ENCODE measurements at places on chromosomes 5 and 9.

DNA sequence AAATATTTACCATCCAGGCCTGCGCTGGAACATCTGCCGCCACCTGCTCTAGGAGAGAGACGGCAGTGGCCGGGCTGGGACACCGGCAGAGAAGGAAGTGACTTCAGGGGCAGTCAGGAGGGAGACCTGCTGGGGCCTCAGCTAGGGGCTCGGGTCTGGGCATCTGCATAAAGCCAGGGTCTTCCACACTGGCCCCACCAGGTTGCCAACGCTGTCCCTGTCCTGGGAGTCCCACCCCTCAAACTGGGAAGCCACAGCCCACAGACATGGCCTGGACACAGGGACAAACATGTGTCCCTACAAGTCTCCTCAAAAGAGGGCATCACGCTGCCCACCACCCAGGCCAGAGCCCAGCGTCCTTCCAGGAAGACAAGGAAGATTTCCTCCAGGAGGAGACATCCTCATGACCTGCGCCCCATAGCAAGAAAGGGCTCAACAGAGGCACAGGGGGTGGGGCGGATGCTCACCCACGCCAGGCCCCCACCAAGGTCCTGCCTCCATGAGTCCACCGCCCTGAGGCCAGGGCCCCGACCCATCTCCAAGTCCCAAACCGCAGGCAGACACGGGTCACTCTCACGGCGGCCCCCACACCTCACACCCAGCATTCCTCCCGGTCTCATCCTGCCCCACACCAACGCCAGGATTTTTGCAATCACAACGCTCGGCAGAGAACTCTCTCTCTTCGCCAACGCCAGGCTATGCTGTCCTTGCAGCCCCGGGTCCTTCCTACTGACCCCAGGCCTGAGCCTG, 9.0 kb downstream of the VAV2 start:
- DNase-seq = no peak

DNA sequence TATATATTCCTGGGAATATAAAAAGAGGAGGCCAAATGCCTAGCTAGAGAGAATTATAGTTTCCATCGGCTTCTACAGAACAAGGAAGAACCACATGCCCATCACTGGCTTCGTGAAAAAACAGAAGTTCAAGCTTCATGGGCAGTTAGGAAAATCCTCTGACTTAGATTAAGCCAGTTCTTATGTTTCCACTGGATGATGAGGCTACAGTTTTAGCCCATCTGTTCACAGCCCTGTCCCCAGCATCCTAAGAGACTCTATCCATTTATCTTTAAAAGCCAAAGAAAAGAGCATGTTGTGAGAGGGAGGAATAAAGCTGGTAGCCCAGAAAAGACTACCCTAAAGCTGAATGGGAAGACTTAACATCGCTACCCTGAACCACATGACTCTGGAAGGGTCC, 285.5 kb upstream of the WWC1 start:
- DNase-seq = no peak

- no peak for DNase-seq
Measured at GRCh38 chr5:53116597-53116996, 7.0 kb upstream of the MOCS2 start.

DNA sequence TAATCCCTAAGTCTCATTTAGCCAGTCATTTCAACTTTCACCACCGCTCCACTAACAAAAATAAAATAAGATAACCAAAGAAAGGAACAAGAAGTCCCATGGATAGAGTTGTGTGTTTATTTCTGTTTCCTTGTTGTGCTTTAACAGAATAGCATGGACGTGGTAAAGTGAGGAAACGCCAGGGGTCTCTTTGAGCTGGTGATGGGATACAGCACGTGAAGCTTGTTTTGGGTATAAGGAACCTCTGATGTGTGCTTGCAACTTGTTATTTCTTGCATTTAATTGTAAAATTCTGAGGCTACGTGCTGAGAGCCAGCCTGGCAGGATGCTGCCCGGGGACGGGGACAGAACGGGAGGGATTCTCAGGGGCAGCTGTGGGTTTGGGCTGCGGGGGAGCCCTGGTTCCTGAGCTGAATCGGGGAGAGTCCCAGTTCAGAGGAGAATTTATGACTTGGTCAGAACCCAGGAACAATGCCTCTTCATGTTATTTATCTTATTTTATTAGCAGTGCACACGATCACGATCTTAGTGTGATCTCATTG, 63.4 kb downstream of the ANKRD33B start:
- no peak for DNase-seq

DNA sequence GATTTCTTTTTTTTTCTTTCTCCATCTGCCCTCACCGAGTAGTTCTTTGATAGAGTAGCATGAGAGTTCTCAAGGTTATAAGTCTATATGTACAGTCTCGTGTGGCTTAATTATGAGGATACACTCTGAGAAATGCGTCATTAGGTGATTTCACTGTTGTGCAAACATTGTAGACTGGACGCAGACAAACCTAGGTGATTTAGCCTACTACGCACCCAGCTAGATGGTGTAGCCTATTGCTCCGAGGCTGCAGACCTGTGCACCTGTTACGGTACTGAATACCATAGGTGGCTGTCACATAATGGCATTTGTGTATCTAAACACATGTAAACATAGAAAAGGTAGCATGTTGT, 26.9 kb upstream of the CORO2A start:
- DNase-seq = no peak

GRCh38 chr5:143235423-143235822, 168.1 kb downstream of the NR3C1 start:
- DNase-seq = no peak

DNA sequence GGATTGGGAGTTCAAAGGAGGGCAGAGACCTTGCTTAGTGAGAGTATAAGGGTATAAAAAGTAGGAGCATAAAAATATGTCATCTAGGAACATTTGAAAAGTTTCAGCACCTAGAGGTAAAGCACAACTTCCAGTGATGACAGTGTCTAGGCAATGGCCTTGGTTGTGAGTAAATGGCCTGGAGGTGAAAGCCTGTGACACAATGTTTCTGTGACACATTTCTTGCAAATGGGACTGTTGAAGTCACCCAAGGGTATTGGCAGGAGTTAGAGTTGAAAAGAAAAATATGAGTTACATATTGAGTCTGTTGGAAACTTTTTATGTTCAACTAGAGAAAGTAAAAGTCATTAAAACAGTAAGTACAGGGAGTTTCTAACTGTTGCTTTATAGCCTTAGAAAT, 14.8 kb downstream of the C5orf47 start:
- no peak for DNase-seq

- peak; percentile 94 for DNase-seq
Measured at GRCh38 chr5:6713274-6714225, at the start of gene TENT4A. TENT4A (plus strand) TSS chr5:6713432; CDS start chr5:6713984, 552 bp downstream.

DNA sequence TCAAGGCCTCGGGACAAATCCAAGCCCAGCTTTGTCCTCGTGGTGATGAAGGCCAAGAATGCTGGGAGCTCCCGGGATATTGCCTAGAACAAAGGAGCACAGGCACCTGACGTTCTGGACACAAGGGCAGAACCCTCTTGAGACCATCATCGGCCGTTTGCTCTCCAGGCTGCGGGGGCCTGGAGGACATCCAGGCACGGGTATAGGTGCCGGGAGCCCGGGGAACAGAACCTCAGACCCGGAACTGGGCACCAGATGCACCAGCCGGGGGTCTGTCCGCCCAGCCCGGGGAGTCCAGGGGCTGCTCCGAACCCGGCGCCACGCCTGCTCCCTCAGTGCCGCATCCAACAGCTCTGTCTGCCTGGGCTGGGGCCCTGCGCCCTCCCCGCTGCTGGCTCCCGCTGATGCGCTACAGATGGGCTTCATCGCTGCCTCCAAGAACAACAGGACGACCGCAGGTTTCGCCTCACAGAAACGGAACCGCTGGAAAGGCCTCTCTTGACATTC, 88.0 kb downstream of the ADAMTS2 start:
- DNase-seq = no peak

DNA sequence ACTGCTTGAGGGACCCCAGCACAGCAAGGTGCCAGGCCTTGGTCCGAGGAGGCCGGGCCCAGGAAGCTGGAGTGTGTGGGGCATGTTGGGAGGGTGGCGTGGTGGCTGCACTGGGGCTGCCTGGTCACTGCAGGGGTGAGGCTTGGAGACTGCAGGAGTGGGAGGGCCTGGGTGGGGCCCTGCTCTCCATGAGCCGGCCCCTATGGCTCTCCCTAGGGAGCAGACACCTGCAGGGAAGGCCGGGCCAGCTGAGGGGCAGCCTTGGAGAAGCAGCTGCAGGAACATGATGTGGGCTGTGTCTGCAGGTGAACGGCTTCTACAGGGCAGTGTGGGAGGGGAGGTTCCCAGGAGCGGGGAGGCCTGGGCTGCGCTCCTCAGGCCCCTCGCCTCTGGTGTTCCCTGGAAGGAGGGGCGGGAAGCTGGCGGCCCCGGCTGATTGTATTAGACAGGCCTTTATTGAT, 41.7 kb upstream of the TMEM250 start:
- no peak for DNase-seq

GRCh38 chr9:98972716-98973115, 29.0 kb downstream of the COL15A1 start:
- no peak for DNase-seq

- no peak for DNase-seq
Measured at GRCh38 chr5:145345511-145346287, 489.4 kb downstream of the PRELID2 start.

GRCh38 chr5:14849516-14850294, 21.9 kb downstream of the ANKH start:
- DNase-seq = no peak

DNA sequence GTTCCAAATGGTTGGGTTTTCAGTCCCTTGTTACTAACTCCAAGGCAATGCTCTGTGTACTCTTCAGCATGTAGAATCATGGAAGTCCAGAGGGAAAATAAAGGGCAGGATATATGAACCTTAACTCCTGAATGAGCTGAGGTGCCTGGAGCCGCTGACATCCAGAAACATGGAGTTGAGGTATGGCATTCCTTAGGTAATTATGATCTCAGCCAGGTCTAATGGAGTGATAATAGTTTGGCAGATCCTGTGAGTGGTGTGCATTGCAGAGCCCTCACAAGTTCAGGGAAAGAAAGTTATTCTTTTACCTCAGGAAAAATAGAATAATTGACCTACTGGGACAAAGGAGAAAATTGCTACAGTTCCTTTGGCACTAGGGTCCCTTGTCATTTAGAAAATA, 369.1 kb downstream of the ZNF608 start:
- DNase-seq = no peak

GRCh38 chr9:114397848-114398605, 10.2 kb upstream of the AKNA start:
- peak; percentile 95 for DNase-seq

DNA sequence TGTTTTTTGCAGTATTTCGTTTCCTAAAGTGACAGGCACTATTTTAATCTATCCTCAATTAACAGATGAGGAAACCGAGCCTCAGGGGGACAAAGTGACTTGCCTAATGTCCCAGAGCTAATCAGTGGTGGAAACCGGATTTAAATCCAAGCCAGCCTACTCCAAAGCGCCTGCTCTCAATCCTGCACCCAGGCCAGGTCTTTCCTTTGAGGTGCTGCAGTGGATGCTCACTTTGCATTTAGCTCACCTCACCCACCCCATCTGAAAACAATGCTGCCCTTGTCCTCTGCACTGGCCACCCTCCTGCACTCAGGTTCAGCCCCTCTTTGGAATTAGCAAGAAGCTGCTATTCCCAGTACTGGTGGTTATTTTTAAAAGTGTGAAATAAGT, 16.0 kb downstream of the ANGPTL2 start:
- no peak for DNase-seq

DNA sequence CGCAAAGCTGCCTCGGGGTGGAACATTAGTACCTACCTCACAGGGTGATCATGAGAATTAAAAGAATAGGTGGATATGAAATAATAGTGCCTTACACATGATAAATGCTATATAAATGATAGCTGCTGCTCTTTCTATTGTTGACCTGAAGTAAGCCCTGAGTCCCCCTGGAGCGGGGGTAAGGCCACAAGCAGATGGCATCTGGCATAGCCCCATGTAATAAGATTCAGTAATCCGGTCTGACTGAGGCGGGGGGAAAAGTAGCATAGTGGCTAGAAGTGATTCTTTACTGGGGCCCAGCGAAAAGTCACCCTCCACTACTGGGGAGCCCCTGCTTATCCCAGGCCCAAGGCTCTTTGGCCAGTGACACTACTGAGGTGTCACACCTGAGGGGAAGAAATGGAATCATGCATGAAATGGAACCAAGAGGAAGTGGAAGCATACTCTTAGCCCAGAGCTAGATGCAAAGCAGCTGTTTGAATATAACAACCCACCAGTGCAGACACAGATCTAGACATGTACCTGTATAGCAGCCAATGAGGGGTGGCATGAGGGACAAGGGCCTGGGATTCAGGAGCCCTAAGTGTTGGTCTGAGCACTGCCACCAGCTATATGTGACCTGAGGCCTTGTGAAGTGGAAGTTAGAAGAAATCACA, 16.1 kb upstream of the FGFR4 start:
- no peak for DNase-seq

DNA sequence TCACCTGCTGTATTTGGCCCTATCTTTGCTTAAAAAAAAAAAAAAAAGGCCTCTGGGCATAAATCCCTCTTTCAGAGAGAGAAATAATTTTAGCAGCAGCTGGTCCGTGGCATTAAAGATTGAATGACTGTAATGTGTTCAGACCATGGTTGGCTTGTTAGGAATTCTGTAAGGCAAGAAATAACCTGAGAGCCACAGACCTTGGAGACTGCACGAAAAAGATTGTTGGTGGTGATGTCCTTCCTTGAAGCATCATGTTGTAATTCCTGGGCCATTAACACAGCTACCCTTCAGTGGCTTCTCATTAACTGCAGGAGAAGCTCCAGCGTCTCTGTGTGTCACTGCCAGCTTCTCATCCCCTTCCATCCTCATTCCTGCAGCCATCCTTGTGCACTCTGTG, 79.0 kb downstream of the SGCD start:
- no peak for DNase-seq

GRCh38 chr9:17852108-17852507, 273.2 kb downstream of the SH3GL2 start:
- no peak for DNase-seq

DNA sequence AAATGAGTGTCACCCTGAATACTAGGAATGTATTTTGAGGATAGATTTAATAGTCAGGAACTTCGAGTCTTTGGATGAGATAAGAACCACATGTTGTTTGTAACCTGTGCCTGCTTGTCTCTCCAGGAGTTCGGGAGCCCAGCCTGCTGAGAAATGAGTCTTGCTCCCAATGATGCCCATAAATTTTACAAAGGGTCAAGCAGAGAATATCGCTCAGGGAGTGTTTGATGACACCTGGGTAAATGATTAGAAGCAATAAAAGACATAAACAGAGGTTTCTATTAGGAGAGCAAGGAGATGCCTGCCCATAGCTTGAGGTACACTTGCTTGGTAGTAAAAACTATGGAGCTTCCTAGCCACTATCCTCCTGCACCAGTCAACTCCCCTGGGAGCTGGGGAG, 46.9 kb upstream of the KLF4 start:
- DNase-seq = no peak

DNA sequence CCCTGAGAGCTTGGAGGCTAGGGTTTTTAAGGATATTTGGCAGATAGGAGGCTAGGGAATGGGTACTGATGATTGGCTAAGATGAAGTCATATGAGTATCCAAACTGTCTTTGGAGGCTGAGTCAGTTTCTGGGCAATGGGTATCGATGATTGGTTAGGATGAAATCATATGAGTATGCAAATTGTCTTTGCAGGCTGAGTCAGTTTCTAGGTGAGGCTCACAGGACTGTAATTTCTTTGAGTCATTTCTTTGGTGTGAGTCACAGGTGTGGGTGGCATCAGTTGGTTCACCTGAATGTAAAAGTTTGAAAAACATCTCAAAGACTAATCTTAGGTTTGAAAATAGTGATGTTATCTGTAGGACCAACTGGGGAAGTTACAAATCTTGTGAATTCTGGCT, 1068.0 kb downstream of the NR2F1-AS1 start:
- DNase-seq = no peak
